ENCODE measurements at places on chromosomes 2 and 18.

DNA sequence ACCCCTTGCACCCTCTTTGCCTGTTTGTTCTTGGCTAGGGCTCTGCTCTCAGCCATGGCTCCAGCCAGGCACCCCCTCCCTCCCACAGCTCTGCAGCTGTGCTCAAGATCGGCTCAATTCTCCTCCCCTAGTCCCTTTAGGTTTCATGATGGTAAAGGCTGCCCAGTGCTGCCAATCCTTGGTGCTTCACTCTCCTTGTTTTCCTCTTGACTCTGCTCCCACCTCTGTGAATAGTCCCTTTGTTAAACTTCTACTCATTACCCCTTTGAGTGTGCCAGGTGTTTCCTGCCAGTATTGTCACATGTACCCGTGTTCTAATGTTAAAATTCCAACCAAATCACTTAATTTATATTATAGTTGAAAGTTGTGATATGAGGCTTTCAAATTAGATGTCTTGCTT, 101.0 kb upstream of the CERS6 start:
- DNase-seq, result peak; percentile 59

GRCh38 chr2:105518897-105519296, 120.0 kb upstream of the FHL2 start:
- DNase-seq, result no peak

GRCh38 chr2:209049608-209050007, 374.2 kb upstream of the MAP2 start:
- DNase-seq, result no peak

- peak; percentile 67 for DNase-seq
Observed at GRCh38 chr18:74281011-74281979, 10.5 kb downstream of the CYB5A start.

GRCh38 chr2:182890773-182891378, 24.4 kb upstream of the FRZB start:
- DNase-seq, result no peak

DNA sequence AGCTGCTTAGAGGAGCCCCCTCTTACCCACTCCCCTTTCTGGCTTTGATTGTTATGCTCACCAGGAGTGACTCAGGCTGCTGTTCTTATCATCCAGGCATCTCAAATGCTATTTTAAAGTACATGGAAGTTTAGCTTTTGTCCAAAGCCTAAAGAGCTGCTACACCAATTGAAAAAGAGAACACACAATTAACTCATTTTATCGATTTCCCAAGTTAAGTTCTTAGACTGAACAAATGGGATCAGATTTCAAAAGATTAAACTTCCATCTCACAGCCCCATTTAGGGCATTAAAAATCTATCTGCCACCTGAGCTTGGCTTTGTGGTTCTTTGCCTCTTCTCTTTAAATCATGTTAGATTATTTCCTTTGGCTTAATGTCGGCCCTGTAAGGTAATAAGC, 81.2 kb downstream of the MYO5B start:
- no peak for DNase-seq

- DNase-seq, result peak; percentile 62
Observed at GRCh38 chr18:11995445-11996189, 14.3 kb downstream of the IMPA2 start.

DNA sequence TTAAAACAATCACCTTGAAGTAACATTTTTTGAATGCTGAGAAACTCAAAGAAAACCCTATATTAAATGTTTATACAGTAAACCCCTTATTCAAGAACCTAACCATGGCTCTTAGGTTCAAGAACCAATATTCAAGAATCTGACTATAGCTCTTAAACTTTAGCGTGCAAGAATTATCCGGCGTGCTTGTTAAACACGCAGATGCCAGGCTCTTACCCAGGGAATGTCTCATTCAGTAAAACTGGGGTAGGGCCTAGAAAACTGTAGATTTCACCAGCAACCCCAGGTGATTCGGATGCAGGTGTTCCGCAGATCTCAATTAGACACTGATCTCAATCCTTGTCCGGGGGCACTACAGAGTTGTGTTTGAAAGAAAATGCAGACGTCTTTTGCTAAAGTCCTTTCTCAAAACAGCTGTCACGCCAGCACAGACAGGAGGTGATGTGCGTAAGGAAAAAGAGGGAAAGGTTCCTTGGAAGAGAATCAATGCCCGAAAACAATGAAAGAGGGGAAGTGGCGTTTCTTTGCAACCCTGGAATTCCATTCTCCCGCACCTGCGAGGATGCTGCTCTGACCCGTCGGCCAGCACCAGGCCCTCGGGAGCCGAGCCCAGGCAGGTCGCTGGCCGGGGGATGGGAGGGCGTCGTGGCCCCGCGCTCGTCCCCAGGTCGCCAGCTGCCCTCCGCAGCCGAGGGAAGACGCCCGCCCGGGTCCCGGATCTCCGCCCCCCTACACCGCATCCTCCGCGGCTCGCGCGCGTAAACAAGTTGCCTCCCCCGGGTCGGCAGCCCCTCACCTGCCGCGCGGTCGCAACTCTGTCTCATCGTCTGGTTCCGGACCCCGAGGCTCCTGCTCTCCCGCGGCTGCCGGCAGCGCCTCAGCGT, 851 bp downstream of the EIF2AK3 start:
- DNase-seq, result peak; percentile 17

DNA sequence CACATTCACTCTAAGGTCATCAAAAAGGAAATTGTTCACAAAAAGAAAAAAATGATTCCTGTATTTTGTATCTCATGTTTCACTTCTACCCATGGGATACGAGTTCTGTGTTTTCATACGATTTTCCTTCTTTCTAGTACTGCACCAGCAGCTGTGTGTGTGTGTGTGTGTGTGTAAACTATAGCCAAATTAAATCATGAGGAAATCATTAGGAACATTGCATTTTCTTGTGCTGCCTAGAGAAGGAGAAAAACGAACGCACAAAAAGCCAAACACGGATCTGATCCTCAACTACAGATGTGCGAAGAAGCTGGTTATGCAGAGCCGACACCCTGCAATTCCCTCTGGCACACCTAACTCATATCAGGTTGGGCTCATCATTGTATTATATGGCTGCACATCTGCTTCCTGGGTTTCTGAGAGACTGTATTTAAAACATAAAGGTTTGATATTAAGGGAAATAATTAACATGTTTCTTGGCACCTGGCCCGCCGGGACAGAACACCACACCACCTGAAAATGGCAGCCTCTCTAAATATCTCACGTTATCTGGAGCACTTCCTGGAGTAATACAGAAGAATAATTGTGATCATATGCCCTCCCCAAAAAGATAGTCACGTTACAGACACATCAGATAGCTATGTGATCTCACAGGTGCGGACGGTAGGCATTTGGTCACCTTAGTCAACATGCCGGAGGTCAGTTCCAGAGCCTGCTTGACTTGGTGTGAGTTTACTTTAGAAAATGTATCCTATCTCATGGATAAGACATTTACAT, 586.3 kb upstream of the SALL3 start:
- DNase-seq, result peak; percentile 23

DNA sequence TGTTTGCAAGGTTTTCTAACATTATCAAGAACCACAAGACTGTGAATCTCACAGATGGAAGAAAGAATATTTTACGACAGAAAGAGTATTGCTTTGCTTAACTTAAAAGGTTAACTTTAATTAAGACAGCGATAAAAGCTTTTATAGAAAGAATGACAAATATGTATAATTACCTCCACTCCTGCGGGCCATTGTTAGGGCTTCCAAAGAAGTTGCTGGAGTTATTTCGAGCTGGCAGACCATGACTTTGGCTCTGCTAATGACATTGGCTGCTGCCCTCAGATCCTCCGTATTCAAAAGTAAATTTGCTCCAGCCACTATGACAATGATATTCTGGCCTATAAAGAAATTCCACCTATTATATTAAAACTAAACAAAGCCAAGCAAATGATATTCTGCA, 47.3 kb downstream of the RBKS start:
- no peak for DNase-seq

DNA sequence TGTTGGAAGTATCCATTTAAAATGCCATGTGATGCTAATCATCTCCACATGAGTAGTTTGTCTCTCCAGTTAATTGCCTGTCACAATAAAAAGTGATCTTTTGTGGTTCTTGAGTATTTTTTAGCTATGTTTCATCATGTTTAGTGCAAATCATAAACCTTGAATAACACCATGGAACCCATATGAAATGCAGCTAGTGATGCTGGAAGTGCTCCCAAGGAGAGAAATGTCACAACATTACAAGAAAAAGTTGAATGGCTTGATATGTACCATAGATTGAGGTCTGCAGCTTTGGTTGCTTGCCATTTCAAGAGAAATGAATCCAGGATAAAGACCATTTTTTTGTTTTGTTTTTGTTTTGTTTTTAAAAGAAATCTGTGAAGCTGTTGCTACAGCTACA, 14.3 kb downstream of the PTPN4 start:
- DNase-seq, result no peak

- DNase-seq, result no peak
Observed at GRCh38 chr18:8424917-8425725, 184.1 kb upstream of the RAB12 start.

- DNase-seq, result no peak
Observed at GRCh38 chr2:1305342-1306013, 107.8 kb upstream of the TPO start.

DNA sequence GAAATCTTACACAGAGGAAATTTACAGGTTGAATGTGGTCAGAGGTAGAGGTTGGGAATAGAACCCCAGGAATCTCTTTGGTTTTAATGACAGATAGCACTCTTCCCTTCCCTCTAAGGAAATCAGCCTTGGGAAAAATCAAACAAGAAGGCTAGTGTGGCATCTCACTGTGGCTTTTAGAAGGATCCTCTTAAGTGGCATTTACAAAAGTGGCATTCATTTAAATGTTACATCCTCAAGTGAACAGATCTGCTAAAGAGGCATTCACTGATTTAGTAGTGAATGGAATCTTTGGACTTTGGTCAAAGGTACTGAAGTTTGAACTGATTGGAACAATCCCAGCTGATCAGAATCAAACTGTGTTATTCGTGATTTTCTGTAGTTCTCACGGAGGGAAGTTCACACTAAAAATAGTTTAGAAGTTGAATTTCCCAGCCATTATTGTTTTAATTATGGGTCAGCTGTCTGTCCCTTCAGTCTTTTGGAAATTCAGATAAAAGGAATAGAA, 136.5 kb upstream of the FN1 start:
- DNase-seq, result no peak

DNA sequence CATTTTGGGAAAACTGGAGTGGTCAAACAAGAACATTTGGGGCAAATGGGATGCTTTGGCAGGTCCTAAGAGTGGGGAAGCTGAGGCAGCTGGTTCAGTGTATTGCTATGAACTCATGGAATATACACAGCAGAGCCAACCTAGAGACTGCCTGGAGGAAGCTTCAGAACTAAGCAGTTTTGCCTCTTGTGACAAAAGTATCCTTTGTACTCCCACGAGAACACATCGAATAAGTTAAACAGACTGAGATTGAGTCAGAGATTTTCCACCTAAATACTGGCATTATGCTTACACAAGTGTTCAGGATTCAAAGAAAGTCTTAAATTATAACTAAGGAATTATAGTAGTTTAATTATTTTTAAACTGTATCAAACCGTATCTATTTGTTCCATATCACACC, 5.2 kb upstream of the ARMC9 start:
- no peak for DNase-seq

GRCh38 chr2:223841436-223842190, 4.2 kb upstream of the AP1S3 start:
- no peak for DNase-seq

GRCh38 chr2:20496076-20496872, 49.4 kb downstream of the RHOB start:
- DNase-seq, result no peak

- no peak for DNase-seq
Observed at GRCh38 chr2:99631700-99632099, 141.9 kb upstream of the REV1 start.

- no peak for DNase-seq
Observed at GRCh38 chr2:230795856-230796255, 68.9 kb upstream of the ITM2C start.

- DNase-seq, result no peak
Observed at GRCh38 chr2:15734674-15735483, 143.2 kb downstream of the DDX1 start.

- no peak for DNase-seq
Observed at GRCh38 chr2:109455731-109456691, 157.8 kb downstream of the SEPTIN10 start.

DNA sequence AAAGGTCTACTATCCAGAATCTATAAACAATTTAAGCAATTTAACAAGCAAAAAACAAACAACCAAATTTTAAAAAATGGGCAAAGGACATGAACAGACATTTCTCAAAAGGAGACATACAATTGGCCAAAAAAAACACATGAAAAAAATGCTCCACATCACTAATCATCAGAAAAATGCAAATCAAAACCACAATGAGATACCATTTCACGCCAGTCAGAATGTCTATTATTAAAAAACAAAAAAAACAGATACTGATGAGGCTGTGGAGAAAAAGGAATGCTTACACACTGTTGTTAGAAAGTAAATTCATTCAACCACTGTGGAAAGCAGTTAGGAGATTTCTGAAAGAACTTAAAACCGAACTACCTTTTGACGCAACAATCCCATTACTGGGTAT, 66.4 kb upstream of the SESTD1 start:
- no peak for DNase-seq

- no peak for DNase-seq
Observed at GRCh38 chr2:135066710-135067109, 14.6 kb downstream of the RAB3GAP1 start.

- no peak for DNase-seq
Observed at GRCh38 chr2:227853765-227854271, 17.6 kb upstream of the DAW1 start.

DNA sequence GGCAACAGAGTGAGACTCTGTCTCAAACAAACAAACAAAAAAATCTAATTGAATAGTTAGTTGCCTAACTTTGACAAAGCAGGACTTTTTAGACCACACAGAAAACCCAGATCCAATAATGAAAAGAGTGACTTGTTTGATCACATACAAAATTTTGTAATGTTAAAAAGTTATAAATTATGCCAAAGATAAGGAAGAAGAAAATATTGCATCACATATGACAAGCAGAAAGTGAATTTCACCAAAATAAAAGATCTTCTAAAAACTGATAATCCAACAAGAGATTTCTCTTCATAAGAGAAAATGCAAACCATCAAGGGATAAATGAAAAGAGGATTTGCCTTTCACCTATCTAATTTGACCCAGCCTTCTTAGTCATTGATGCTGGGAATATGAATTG, 2.8 kb upstream of the RMP24 start:
- DNase-seq, result no peak

DNA sequence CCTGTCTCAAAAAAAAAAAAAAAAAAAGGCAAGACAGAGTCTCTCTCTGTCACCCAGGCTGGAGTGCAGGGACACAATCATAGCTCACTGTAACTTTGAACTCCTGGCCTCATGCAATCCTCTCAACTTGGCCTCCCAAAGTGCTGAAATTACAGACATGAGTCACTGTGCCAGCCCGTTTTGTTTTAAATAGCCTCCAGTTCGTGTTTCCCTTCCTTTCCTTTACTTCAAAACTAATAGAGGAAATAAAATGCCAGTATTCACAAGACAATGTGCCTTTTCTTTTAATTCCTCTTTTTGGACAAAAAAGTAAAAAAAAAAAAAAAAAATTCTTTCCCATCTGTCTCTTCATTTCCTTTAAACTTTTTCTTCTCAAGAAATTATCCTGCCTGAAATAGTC, 54.5 kb upstream of the ACMSD start:
- no peak for DNase-seq

- DNase-seq, result no peak
Observed at GRCh38 chr18:56487801-56488200, 150.6 kb downstream of the TXNL1 start.

Data from COR-L47 (cell line).